ENCODE measurements at places on chromosomes 13 and 19.
A peak's percentile ranks its signal among the peaks of the same experiment; 100 is the strongest.

GRCh38 chr13:94119360-94119936 is 360.0 kb downstream of the DCT start:
- no peak for DNase-seq

DNA sequence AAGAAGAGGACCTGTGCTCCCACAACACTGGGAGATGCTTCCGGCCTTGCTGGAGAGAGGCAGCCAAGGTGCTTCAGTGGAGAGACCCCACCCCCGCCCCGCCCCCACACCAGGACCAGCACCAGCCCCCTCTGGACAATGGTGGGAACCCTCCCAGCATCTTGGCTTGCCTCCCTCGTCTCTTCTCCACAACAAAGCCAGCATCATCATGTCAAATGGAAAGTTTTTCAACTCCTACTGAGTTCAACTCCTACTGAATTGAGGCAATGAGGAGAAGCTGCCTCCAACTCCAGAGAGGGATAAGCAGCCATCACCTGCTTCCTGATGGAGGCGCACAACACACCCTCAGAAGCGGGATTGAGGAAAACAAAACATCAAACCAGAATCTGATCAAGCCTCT is 12.8 kb downstream of the DEDD2 start:
- DNase-seq: no peak

- no peak for DNase-seq
Measured at GRCh38 chr19:16586991-16587832, 15.0 kb upstream of the SLC35E1 start.

DNA sequence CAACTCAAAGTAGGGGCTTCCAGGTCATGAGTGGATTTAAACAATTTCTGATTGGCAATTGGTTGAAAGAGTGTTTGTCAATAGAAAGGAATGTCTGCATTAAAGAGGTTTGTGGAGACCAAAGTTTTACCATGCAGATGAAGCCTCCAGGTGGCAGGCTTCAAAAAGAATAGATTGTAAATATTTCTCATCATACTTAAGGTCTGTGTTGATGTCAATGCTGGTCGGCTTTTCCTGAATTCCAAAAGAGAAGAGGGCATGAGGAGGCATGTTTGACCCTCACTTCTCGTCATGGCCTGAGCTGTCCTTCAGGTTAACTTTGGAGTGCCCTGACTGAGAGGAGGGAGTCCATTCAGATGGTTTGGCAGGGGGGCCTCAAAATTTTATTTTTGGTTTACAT is 125.4 kb upstream of the RFC3 start:
- DNase-seq: no peak

GRCh38 chr13:19382111-19382510 is 179.2 kb downstream of the TPTE2 start:
- DNase-seq: no peak

- no peak for DNase-seq
Measured at GRCh38 chr19:35908010-35908441, at the start of gene TYROBP. TSS of gene TYROBP (minus strand) at chr19:35908295. CDS start at chr19:35908228, 67 bp downstream.

- peak; percentile 86 for DNase-seq
Measured at GRCh38 chr13:40770934-40771618, at the start of gene MRPS31. TSS of gene MRPS31 (minus strand) at chr13:40771190. CDS start at chr13:40771136, 54 bp downstream.

DNA sequence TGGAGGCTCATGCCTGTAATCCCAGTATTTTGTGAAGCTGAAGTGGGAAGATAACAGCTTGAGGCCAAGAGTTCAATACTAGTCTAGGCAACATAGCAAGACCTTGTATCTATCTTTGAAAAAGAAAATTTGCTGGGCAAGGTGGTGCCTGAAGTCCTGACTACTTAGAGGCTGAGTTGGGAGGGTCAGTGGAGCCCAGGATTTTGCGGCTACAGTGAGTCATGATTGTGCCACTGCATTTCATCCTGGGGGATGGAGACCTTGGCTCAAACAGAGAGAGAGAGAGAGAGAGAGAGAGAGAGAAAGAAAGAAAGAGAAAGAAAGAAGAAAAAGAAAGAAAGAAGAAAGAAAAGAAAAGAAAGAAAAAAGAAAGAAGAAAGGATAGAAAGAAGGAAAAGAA is 1872.3 kb upstream of the PCDH20 start:
- DNase-seq: no peak

DNA sequence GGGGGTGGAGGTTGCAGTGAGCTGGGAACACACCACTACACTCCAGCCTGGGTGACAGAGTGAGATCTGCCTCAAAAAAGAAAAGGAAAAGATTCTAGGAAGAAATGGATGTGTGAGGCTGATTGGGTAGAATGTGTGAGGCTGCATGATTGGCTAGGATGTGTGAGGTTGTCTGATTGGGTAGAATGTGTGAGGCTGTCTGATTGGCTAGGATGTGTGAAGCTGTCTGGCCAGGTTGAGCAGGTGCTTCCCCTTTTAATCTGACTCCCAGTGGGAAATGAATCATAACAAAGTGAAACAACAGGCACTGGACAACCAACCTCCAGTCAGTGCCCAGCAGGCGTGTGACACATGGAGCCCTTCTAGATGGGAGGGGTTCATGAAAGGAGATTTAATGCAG is 14.7 kb downstream of the C13orf46 start:
- DNase-seq: no peak

- DNase-seq: no peak
Measured at GRCh38 chr13:99335603-99336002, 28.4 kb upstream of the GPR183 start.

DNA sequence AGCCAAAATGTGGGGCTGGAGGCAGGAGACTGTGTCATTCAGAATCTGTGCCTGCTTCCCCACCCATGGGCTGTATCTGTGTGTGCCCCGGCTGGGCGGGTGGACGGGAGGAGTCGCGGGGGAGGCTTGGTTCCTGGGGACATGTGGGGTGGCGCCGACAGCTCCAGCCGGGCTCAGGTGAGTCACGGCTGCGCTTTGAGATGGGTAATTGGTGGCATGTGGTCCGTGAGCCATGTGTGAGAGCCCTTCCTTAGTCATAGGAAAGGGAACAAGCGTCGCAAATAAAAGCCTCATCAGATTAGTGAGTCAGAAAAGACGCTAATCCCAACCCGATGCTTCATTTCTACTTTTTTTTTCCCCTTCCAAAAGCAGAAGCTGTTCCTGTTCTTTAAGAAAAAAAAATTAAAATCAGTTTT is 118.6 kb upstream of the ZNF536 start:
- no peak for DNase-seq

- DNase-seq: no peak
Measured at GRCh38 chr13:21849323-21849722, 178.4 kb downstream of the FGF9 start.

- DNase-seq: no peak
Measured at GRCh38 chr13:28245465-28245864, 107.1 kb downstream of the PAN3 start.

GRCh38 chr13:113401452-113402415 is 37.8 kb upstream of the GRTP1 start:
- no peak for DNase-seq

GRCh38 chr13:63167699-63168337 is 1752.2 kb upstream of the PCDH20 start:
- no peak for DNase-seq

GRCh38 chr13:24052547-24053518 is 107.7 kb upstream of the SPATA13 start:
- DNase-seq: no peak

- DNase-seq: no peak
Measured at GRCh38 chr13:110264685-110265275, 42.2 kb downstream of the COL4A1 start.

- DNase-seq: no peak
Measured at GRCh38 chr13:112688560-112689302, 1.1 kb upstream of the ATP11A start.

GRCh38 chr13:32977321-32977720 is 38.9 kb upstream of the KL start:
- DNase-seq: no peak

DNA sequence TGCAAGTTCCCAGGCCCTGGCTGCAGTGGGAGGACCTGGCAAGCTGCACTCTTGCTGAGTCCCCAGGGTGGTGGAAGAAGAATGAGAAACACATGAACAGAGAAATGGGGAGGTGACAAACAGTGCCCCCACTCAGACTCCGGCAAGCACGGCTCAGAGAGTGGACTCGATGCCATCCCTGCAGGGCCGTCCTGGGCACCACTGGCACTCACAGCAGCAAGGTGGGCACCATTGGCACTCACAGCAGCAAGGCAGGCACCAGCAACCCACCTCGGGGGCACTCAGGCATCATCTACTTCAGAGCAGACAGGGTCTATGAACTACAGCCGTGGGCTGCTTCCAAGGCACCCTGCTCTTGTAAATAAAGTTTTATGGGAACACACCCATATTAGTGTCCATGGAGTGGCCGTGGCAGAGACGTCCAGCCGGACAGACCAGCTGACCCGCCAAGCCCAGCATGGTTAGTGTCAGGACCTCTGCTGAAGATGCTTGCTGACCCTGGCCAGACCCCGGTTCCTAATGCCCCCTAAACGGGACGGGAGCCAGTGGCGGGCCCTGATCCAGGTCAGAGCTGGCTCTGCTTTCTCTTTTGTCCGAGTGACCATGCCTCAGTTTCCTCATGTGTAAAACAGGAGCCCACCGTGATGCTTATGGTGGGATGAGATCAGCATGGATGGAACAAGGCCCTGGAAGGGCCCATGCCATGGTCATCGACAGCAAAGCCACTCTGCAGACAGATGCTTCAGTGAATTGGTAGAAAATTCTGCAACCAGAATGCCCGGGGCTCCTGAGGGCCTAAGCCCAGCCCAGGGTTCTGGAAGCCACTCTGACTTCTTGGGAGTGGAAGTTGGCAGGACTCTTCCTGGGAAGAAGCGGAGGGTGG is 2.1 kb upstream of the F10 start:
- DNase-seq: no peak

DNA sequence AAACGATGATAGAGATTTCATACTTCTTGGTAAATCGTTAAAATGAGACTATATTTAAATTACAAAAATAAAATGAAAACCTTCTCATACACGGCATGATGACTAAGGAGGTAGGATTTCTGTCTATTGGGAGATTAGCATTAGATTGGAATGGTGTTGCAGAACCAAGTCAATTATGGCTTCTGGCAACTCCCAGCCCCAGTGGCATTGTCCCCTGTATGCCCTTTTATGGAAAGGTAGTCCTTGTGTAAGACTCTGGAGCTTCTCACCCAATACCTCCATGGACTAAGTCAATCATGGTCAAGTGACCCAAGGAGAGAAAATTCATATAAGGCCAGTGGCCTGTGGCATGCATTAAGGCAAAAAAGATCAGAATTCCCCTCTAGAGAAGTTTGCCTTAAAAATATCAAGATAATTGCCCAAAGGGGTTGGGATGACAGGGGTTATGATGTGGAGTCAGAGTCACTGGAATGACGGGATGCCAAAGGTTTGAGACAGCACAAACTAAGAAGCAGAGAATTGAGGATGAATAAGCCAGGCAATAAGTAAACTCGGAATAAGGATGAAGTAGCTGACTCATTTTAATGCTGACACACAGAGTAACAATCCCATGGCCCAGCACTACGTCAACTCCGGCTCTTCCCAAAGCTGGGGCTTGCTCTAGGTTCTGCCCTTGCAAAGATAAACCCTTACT is 57.8 kb upstream of the POSTN start:
- DNase-seq: peak; percentile 89

GRCh38 chr13:25300861-25301346 is 521 bp upstream of the NUP58 start:
- DNase-seq: no peak

DNA sequence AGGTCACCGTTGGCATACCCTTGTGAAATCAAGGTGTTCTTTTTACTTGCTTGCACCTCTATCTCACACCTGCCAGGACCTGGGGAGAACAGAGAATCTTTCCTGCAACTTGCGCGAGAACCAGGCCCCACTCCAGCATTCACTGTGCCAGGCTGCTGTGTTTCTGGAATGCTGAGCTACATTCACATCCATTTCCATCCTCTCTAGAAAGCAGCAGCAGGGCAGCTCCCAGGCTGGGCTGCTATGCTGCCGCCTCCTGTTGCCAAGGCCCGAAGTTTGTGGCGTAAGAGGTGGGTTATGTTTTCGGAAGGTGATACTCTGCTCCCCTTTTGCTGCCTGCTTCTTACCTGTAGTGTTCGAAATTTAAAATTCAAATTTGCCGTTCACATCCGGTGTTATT is 464.1 kb downstream of the KLF5 start:
- no peak for DNase-seq

GRCh38 chr19:19423322-19423721 is 17.8 kb downstream of the GATAD2A start:
- DNase-seq: no peak

DNA sequence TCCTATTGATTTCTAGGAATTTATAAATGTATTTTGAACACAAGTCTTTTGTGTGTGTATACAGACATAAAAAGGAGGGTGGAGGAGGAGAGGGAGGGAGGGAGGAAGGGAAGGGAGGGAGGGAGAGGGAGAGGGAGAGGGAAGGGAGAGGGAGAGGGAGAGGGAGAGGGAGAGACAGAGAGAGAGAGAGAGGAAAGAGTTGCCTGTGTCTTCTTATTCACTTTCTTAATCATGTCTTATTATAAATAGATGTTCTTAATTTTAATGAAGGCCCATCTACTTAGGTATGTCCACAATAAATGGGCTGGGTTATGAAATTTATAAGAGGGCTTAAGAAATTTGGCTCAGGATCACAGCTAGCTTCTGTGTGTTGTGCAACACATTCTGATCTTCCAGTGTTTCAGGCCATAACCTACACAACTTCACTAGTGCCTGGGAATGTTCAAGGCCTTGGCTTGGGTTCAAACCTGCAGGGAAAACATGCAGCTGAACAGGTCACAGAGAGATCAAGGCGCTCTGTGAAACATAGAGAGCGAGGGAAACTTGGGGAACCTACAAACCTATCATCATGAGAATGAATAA is 39.3 kb downstream of the ZNF45 start:
- DNase-seq: no peak

DNA sequence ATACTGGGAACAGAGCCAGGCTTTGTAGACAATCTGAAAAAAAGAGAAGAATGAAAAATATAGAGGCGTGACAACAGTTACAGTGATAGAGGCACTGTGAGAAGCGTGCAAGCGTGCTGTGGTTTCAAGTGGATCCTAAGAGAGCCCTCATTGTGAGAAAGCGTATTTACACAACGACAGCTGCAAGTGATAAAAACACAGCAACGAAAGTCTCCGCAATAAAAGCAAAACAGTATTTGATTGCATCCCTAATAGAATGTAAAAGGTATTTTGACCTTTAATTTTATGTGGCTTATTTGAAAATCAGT is 642.7 kb upstream of the ARGLU1 start:
- no peak for DNase-seq

DNA sequence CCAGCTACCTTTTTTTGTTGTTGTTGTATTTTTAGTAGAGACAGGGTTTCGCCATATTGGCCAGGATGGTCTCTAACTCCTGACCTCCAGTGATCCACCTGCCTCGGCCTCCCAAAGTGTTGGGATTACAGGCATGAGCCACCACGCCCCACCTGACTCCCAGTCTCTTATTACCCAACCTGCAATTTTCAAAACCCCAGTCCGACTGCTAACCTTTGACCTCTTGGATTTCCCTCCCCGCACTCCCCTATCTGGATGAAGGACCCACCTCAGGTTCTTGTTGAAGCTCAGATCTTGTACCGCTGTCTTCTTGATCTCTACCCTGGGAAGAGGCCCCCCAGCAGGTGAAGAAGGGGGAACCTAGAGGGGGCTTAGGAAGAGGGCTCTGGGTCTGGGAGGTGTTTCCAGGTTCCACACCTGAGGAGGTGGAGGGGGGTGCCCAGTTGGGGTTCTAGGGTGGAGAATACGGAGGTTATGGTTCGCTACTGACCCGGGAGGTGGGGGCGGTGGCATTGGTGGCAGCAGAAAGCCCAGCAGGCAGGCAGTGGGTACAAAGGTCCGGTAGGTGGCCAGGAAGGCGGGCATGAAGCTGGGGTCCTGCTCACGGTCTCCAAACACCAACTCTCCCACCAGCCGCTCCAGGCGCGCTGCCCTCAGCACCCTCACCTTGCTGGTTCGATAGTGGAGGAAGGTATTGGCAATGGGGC is 2.6 kb downstream of the RGL3 start:
- DNase-seq: no peak

All from AG04450 (cell line).